MG63 (cell line): ENCODE measurements at places on chromosomes 4 and X. TPM values are rescaled to one million over a fixed set of nuclear protein-coding genes. Genes with fewer than 3 reads are reported as not detected.

GRCh38 chr4:2942532-2943363 is 20.5 kb downstream of the NOP14 start:
- DNase-seq: no peak

- DNase-seq: peak; percentile 88
Measured at GRCh38 chrX:45515262-45516215, 314.9 kb upstream of the DIPK2B start.

GRCh38 chrX:649166-649565 is 18.6 kb downstream of the SHOX start:
- no peak for DNase-seq

DNA sequence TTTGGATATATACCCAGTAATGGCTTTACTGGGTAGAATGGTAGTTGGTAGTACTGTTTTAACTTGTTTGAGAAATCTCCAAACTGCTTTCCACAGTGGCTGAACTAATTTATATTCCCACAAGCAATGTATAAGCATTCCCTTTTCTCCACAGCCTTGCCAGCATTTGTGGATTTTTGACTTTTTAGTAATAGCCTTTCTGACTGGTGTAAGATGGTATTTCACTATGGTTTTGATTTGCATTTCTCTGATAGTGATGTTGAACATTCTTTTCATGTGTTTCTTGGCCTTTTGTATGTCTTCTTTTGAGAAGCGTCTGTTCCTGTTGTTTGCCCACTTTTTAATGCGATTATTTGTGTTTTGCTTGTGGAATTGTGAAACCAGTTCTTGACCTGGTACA is 290.5 kb downstream of the BMPR1B start:
- DNase-seq: no peak

DNA sequence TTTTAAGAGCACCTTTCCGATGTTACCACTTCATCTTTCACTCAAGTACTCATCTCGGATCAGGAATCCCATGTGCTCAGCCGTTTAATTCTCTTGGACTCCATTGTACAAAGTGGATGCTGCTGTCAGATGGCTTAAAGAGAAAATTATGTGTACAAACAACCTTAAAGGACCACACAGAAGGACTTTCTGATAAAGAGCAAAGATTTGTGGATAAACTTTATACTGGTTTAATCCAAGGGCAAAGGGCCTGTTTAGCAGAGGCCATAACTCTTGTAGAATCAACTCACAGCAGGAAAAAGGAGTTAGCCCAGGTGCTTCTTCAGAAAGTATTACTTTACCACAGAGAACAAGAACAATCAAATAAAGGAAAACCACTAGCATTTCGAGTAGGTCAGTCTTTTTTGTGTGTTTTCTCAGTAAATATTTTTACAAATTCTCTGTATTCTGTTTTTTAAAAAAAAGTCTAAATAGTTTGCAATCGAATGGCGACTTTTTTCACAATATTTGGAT is 20.1 kb downstream of the MMAA start:
- no peak for DNase-seq

GRCh38 chr4:108060164-108060563 is 70.5 kb downstream of the HADH start:
- DNase-seq: no peak

DNA sequence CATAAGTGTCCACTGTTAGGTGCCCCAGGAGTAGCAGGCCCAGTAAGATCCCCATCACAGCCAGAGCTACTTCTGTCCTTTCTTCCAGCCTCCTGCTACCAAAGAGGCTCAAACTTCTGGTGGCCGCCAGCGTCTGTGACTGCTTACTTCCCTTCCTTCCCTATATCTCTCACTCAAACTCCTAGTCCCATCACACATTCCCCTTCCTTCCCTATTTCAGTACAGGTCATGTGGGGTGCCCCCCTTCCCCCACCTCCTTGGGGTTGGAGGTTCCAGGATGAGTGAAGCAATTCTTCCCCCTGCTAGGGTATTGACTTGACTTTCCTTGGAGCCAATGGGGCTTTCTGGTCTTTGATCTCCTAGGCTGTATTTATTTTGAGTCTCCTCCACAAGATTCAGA is at the start of gene VSIG4:
VSIG4 (minus strand) TSS at position 137 of the 400 bp plus-strand sequence; CDS start at position 55, 82 bp downstream.
- no peak for DNase-seq

DNA sequence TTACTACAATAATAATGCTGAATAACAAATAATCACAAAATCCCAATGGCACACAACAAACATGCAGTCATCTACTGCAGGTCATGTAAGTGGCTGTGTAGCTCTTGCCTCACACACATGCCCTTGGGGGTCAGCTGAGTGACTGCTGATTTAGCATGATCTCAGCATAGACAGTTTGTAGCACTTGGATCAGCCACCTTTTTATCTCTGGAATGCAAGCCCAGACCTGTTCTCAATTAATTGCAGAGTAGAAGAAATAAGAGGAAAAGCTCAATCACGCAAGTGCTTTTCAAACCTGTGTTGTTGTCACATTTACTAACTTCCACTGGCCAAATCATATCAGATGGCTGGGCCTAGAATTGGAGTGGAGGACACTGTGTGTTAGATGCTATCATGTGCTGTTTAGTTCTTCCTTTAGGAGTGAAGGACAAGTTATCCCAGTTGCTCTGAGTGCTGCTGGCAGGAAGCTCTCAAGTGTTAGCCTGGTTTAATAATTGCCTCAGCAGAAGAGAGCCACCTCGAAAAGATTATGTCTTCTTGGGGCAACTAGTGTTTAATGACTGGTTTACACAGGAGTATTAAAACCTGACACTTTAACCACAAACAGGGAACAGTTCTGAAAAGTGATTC is 128.3 kb upstream of the EPHA5 start:
- DNase-seq: no peak

GRCh38 chrX:31287861-31288260 is 216.0 kb upstream of the FTHL17 start:
- DNase-seq: no peak

GRCh38 chr4:148692242-148692641 is 250.0 kb upstream of the NR3C2 start:
- no peak for DNase-seq

GRCh38 chr4:176492646-176493302 is 173.0 kb downstream of the SPCS3 start:
- no peak for DNase-seq

- DNase-seq: peak; percentile 19
Measured at GRCh38 chrX:1661048-1661921, 46.4 kb downstream of the ASMT start.

SUPT20HL1 gene
- not detected in 2 replicates for total RNA-seq

- DNase-seq: no peak
Measured at GRCh38 chrX:47560179-47560933, 649 bp upstream of the ARAF start.

GRCh38 chr4:11069581-11070211 is 359.0 kb downstream of the HS3ST1 start:
- no peak for DNase-seq

- DNase-seq: no peak
Measured at GRCh38 chr4:159142681-159143384, 40.0 kb downstream of the RAPGEF2 start.

KLHL4 gene
- total RNA-seq: 1.4 TPM in 1 of 2 replicates, not detected in the other

GRCh38 chrX:102085706-102086105 is 39.8 kb upstream of the TCEAL2 start:
- no peak for DNase-seq

- DNase-seq: no peak
Measured at GRCh38 chrX:13239272-13239671, 80.6 kb downstream of the ATXN3L start.

DNA sequence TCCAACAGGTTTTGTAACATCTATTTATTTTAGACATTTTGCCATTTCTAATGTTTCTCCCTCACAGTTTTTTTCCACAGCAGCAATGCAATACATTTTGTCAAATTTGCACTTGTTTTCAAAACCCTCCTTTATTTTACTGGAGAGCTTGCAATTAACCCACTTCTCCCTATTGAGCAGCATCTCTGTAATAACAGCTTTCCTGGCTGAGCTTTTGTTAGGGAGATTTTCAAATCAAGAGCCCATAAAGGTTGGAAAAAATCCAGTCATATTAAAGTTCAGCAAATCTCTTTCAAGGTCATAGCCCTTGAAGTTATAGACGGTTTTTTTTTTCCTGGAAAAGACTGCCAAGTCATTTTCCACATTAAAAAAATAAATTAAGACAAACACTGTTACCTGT is 450.6 kb upstream of the TENM3 start:
- no peak for DNase-seq

DNA sequence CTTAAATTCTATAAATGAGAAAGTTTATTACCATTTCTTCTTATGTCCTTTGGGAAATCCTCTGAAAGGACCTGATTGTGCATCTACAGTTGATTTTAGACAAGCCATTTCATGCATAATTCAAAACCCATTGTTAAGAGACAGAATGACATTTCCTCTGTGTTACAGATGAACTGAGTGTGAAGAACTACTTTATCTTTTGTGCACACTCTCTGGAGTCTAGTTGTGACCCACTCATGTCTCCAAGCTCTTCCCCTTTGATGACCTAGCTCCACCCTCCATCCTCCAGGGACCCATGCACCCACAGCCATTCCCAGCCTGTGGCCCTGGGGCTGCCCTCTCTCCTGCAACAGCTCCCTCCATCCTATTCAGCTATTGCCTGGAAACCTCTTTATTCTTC is 57.5 kb upstream of the BMPR1B start:
- no peak for DNase-seq

- DNase-seq: no peak
Measured at GRCh38 chr4:82721819-82722423, 76.7 kb downstream of the SCD5 start.

DNA sequence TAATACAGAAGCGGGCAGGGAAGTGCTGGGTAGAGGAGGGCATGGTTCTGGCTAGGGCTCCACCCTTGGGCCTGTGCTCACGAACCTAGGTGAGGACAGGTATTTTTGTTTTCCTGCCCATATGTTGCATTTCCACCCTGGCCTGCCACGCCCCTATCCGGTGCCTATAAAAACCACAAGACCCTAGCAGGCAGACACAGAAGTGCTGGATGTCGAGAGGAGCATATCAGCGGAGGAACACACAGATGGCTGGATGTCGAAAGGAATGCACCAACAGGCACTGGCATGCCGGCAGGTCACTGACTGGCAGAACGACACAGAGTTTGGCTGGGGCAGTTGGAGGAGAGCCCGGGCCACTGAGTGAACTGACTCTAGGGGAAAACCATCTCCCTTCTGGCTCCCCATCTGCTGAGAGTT is 316.6 kb upstream of the BOD1L1 start:
- peak; percentile 61 for DNase-seq

- DNase-seq: no peak
Measured at GRCh38 chr4:84685105-84685504, 102.2 kb downstream of the CDS1 start.

CT83 gene
- total RNA-seq: not detected in 2 replicates

ANKRD50 gene
- total RNA-seq: 4.4 and 6.9 TPM in 2 replicates

GRCh38 chrX:30612250-30612655 is 34.7 kb upstream of the TASL start:
- DNase-seq: no peak

DNA sequence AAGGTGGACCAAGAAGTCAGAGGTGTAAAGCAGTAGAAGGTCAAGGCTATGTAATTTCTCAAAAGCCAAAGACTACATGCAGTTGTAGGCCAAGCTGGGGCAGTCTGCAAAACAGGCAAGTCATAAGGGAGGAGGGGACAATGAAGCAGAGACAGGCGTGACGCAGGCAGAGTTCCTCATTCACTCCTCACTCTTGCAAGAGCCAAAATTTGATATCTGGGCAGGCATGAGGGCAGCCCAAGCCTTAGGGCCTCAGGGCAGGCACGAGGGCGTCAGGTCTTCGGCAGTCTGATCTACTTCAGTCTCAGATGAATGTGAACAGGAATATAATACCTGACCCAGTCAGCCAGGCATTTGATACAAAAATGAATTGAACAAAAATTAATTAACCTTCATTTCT is 86.4 kb upstream of the AGA start:
- DNase-seq: no peak

CENPVL1 gene
- not detected in 2 replicates for total RNA-seq
